Amniotic stem cell (primary cell): ENCODE measurements at places on chromosomes 2 and 18.

- no peak for DNase-seq
Observed at GRCh38 chr2:106098081-106098480, 96.0 kb downstream of the UXS1 start.

DNA sequence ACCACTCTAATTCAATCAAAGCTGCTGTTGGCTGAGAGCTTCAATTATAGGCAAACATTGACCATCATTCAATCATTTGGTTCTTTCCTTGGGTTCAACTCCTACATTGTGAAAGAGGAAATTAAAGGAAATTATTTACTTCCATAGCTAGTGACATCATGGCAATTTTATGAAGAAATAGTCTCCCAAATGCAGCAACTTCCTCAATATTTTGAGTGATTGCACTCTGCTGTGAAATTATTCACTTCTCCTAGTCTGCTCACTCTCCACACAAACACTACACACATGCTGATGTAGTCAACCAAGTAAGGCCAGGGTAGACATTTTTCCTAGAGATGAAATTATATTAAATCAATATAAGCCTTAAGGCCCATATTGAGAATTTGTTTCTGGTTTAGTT lies 86.7 kb upstream of the NCKAP5 start:
- no peak for DNase-seq

DNA sequence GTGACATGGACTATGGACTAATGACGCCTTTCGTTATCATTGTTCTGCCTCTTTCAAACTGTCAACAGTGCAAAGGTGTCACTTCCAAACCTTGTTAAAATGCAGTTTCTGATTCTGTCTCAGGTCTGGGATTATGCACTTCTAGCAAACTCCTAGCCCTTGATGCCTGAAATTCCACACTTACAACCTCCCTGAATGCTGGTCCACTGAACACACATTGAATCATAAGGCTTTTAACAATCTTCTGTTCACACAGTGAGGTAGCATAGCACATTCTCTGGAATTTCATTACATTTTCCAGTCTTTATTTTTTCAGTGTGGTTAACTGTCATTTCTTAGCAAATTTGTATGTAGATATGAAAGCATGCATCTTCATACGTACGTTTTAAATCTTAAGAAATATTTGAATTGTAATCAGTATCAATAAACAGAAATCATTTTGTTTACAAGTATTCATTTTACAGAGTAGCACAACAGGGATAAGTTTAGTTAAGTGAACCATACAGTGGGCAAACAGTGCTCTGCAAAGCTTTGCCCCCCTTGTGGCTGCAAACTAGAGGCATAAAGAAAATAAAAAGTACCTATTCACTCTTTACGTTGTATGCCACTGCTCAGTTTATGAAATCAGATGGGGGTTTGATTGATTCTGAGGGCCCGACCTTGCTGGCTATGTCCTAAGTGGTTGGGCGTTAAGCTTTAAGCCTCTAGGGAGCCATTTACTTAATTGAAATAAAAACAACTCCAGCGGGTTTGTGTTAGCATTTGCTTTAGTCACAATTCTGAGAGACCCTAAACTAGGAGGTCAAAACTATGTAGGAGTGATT lies 250.8 kb downstream of the LRRTM1 start:
- DNase-seq = no peak

DNA sequence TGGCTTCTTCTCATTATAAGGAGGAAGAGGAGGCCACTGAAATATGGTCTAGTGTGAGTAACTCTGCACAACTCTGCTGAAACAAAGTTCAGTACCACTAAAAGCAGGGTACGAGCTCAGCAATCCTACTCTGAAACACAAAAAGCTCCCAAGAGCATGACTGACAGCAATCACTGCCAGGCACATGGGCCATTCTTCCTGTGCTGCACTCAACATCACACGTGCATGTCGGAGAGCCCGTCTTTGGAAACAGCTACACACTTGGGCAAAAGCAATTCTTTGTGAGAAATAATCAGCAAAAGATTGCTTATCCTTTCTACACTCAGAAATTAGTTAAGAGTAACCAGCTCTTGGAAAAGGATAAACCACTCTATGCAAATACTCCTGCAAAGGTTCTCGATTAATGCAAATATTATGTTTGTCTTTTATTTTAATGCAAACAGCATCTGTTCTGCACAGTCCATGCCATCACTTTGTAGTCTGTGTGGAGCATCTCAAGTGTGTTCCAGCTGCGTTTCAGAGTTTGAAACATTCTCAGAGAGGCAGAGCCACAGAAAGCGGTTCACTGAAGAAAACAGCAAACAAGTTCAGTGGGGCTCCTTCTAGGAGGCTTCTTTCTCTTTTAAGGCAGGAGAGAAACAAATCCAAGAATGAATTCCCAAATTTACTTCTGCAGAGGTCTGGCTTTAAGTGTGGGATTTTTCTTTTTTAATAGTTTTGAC lies 145.0 kb downstream of the HDAC4 start:
- no peak for DNase-seq

- no peak for DNase-seq
Observed at GRCh38 chr18:41021089-41021488, 933.9 kb upstream of the PIK3C3 start.

- no peak for DNase-seq
Observed at GRCh38 chr2:3572620-3573019, 2.4 kb upstream of the RPS7 start.

- DNase-seq = no peak
Observed at GRCh38 chr2:229118336-229118735, 152.8 kb downstream of the PID1 start.

- no peak for DNase-seq
Observed at GRCh38 chr2:26621469-26622199, 19.5 kb downstream of the CIB4 start.

GRCh38 chr2:111205774-111206173 lies 85.1 kb downstream of the BCL2L11 start:
- DNase-seq = no peak

GRCh38 chr2:159562248-159562647 lies 54.1 kb downstream of the BAZ2B start:
- no peak for DNase-seq

DNA sequence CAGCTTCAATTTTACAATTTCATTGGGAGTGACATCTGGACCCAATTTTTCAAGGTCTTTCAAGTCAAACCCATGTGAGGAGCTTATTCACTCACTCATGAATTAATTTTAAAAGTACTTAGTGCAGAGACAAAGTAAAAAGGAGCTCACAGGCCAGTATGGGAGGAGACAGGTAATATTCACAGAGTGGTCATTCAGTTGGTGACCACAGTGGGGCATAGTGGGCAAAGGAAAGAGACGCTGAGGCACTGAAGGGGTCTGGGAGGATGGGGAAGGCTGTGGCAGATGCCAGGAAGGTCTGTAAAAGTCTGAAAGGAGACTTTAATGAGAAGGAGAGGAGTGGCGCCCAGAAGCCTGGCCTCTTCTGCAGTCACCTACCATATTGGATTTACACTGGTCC lies 76.0 kb downstream of the CD8B2 start:
- no peak for DNase-seq

DNA sequence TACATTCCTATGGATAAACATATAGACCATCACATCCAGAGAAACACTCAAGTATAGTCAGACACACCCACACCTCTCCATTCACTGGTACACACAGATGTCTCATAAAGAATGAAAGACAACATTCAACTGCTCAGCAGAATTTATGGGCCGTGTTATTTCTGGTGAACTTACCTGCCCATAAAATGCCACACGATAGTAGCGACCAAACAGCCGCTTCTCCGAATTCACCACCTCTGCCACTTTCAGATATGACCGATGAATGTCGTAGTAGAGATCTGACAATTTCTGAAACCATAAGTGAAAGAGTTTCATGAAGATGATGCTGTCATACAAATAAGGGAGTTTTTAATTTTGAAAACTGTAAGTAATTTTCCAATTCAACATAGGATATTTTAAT lies 70.7 kb upstream of the CCDC195 start:
- DNase-seq = no peak

- no peak for DNase-seq
Observed at GRCh38 chr2:17164550-17164949, 353.7 kb downstream of the RAD51AP2 start.

DNA sequence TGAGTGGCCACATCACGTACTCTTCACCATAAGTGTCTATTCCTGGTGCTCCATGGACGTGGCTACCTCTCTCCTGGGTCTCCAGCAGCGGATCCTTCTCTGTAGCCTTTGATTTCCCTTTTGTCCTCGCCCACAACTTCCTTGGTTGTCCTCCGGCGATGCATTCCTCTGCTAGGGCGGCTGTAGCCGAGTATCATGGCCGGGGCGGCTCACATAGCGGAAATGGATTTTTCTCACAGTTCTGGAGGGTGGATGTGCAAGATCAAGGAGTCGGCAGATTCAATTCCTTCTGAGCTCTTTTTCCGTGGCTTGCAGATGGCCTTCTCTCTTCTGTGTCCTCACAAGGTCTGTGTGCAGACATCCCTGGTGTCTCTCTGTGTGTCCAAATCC lies 35.7 kb downstream of the ACKR3 start:
- no peak for DNase-seq

- peak; percentile 10 for DNase-seq
Observed at GRCh38 chr2:67215214-67216055, 181.7 kb upstream of the ETAA1 start.

- peak; percentile 85 for DNase-seq
Observed at GRCh38 chr2:65366595-65367125, 65.7 kb downstream of the SPRED2 start.

DNA sequence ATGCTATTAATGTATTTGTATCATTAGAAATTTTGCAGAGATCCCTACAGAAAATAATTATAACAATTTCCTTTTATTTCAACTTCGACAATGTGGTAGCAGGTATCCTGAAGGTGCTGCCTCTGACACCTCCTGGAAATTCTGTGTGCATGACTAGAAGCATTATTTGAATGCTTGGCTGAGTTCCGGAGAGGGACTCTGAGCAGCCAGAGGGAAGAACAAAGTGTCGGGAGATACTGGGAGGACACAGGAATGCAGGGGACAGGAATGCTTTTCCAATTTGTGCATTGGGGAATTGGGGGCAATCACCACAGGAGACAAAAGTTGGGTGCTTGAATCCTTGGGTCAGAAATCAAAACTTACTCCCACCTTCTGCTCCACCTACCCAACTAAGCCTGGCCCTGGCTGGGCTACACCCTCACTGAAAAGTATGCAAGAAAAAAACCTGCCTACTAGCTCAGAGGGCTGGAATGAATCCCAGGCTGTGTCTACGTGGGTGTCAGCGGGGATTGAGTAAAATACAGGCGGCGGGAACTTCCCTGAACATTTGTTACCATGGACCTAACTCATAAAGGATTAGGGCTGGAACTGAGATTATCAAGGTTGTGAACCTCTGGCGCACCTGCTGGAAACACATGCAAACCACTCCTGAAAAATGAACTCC lies 299.3 kb downstream of the SOX11 start:
- DNase-seq = no peak

DNA sequence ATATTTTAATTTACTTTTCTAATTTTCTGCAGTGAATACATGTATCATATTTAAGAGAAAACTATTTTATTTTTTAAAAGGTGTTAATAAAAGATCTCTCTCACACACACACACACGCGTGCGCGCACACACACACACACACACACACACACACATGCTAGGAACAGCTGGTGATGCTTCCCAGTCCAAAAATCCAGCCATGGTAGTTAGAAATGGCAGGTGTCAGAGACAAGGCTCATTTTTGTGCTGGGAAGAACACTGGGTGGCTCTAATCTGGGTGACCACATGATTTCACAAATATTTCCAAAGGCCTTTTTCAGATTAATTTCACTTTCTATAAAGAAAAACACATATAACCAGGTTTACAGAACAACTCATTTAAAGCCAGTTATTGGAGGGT lies 104.5 kb upstream of the NCK2 start:
- DNase-seq = no peak
